ENCODE measurements at places on chromosomes 12 and 14. TPM values are rescaled to one million over a fixed set of nuclear protein-coding genes. Genes with fewer than 3 reads are reported as not detected.

NFE2 gene
- 0.67 TPM for total RNA-seq

RAD9B gene
- total RNA-seq = 2.5 TPM

SOAT2 gene
- total RNA-seq = 0.16 TPM

SYT1 gene
- 20.6 TPM for total RNA-seq

CMA1 gene
- not detected for total RNA-seq

AICDA gene
- not detected for total RNA-seq

TSHR gene
- total RNA-seq = not detected

DTX3 gene
- total RNA-seq = 1.6 TPM

SLC16A7 gene
- 10.2 TPM for total RNA-seq

PLEKHH1 gene
- 6.7 TPM for total RNA-seq

TEX22 gene
- total RNA-seq = 2.3 TPM

MGST1 gene
- 312 TPM for total RNA-seq

RNASE11 gene
- not detected for total RNA-seq

CRACR2A gene
- total RNA-seq = not detected

IL22 gene
- not detected for total RNA-seq

HOXC5 gene
- total RNA-seq = 1.2 TPM

BMP4 gene
- 1.9 TPM for total RNA-seq

LRRC9 gene
- total RNA-seq = not detected

SLC10A1 gene
- not detected for total RNA-seq

FOXN4 gene
- total RNA-seq = not detected

CCDC197 gene
- not detected for total RNA-seq

RNASE2 gene
- total RNA-seq = not detected

FGFR1OP2 gene
- 33.3 TPM for total RNA-seq

DLK1 gene
- not detected for total RNA-seq

SLC39A5 gene
- total RNA-seq = 0.35 TPM

COX8C gene
- total RNA-seq = not detected

ZNF605 gene
- 14.4 TPM for total RNA-seq

EIF2B1 gene
- total RNA-seq = 32.0 TPM

TMEM63C gene
- 8.3 TPM for total RNA-seq

NELL2 gene
- 1.0 TPM for total RNA-seq

SERPINA5 gene
- not detected for total RNA-seq

FAM90A1 gene
- total RNA-seq = not detected

MEG3 gene
- total RNA-seq = 75.5 TPM
